SK-N-DZ (cell line): ENCODE measurements at places on chromosomes 1 and 21.
A peak's percentile ranks its signal among the peaks of the same experiment; 100 is the strongest.

- no peak for DNase-seq
Observed at GRCh38 chr1:1306661-1307260, 969 bp downstream of the ACAP3 start.

- no peak for DNase-seq
Observed at GRCh38 chr1:116628448-116628847, 39.1 kb downstream of the IGSF3 start.

DNA sequence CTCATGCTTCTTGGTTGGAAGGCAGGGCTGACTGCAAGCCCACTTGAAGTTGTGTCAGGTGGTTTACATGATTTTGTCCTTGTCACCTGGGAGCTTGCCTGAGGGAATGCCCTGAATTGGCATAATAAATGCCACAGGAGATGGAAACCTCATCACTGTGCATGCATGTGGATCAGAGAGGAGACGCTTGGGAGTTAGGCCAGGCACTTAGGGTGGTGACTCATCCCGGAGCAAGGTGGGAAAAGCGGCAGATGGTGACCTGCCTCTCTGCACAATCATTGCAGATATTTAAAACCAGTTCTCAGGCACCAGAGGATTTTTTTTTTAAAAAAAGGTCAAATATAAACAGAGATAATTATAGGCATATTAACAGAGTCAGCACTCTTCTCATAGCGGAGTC, 202.2 kb upstream of the KIAA0040 start:
- DNase-seq = no peak

DNA sequence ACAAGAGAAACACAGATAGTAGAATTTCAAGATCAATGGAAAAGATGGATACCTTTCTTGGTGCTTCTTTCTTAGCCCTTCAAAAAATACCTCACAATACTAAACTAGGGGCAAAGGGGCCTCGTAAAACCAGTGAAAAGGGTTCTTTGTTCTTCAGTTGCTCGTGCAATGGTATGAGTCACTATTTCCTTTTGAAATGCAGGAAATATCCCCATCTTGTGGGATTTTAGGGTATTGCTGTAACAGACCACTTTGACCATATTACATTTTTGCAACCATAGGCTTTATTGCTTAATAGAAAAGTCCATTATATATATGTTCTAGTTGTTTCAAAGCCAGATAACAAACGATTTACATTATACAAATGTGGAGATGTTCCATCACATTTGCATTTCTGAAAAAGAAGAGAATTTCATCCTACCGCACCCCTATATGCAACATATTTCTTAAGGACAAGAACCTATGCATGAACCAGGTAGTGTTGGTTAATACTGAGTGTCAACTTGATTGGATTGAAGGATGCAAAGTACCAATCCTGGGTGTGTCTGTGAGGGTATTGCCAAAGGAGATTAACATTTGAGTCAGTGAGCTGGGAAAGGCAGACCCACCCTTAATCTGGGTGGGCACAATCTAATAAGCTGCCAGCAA, 88.6 kb upstream of the PKN2 start:
- DNase-seq = peak; percentile 7

DNA sequence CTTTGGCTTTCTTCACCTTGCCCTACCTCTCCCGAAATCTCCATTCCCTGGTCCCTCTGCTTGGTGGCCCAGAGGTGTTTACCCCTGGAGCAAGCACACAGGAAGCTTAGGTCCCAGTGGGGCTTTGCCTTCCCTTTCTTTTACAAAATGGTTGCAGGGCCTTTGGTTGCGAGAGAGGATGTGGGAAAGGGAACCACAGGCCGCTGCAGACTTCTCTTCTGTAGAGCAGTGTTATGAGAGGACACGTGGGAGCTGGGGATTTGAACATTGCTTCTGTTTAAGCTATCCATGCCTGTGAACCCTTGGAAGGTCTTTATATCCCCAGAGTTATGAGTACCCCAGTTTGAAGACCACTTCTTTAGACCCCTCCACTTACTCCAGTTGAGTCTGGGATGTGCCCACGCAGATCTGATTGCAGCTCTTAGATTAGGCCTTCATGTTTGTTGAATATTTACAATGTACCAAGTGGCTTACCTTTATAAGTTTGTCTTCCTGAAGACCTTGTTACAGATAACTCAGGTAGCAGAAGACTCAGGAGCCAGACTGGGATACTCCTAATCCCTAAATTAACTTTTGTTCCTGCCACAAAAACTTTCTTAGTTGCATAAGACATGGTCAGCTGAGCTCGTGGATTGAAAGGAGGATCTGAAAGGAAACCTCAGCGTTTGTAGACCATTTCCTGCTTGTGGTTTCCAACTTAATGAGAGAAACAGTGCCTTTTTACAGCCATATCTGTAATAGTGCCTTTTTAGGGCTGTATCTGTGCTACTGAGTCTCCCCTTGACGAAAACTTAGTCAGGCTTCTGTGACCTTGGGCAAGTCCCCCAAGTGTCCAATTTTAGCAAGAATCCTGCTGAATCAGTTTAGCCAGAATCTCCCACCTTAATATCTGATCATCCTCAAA, 21.9 kb upstream of the IVNS1ABP start:
- no peak for DNase-seq

DNA sequence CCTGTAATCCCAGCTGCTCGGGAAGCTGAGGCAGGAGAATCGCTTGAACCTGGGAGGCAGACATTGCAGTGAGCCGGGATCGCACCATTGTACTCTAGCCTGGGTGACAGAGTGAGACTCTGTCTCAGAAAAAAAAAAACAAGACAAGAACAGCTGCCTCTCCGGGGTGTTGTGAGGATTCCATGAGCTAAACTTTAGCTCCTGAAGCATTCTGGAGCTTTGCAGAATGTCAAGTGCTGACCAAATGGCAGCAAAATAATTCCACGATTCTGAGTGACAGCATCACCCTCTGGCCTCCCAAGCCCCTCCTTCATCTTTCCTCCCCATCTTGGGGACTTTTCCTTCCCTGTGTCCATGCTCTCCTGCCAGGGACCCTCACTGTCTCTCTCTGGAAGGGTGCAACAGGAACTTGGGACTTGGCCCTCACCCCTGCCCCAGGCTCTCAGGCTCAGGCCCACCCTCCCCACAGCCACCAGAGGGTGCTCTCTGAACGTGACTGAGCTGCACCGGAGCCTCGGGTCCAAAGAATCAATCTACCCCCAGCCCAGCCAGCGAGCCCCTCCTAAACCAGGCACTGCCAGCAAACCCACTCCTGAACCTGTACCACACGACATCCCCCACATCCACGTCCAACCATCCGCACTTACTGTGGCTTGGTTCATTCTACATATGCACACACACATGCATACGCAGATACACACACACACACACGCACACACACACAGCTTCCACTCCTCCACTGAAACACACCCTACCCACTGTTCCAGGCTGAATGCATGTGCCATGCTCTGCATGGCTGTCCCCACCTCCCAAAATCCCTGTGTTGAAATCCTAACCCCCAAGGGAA, 45.7 kb downstream of the ACOT7 start:
- no peak for DNase-seq

DNA sequence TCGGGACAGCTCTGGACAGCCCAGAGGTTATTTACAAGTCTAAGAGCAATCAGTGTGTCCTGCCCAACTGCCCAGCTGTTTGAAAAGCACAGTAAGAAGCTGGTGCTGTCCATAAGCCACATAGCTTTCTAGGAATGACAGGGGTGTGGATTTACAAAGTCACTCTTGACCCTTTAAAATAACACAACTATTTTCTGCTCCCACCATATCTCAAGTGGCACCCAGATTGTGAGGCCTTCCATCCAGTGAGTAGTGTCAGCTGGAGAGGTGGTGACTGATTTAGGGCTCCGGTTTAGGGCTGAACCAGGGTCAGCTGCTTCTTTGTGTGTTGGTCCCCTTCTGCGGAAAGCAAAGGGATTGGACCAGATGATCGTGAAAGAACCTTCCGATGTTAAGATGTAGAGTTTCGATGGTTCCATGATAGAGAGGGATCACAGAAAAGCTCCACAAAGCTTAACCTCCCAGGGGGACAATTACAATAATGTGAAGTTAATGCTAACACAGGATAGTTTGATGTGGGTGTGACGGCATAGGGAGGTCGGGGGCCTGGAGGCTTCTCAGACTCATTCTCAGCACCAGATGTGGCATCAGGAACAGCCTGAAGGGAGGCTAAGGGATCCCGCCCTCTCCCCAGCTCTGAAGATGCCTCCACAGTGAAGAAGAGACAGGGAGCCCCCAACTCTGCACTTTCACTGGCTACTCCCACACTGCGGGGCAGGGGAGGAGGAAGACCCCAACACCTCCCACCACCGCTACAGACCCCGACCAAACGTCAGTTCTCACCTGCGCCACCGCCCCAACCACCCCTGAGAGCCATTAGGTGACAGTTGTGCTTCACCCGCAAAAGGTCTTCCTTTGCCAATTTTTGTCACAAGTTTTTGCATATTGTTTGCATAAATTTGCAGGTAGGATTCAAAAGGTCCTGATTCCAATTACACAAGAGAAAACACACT, 40.6 kb downstream of the LRRC3 start:
- no peak for DNase-seq

DNA sequence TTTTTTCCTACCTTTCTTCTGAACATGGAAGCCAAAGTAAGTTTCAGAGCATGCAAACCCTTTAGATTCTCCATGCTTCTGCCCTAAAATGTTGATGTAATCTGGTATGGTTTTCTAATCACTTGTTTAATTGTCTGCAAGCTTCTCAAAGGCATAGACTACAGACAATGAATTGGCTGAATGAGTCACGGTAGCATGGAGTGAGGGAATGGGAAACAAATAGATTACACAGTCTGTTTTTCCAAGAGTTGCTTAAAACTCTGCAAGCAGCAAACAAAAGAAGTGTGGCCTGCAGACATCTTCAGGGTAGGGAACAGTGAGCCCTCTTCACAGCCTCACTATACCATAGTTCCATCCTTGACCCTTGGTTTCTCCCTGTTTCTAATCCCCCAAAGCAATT, 326.0 kb downstream of the BARHL2 start:
- no peak for DNase-seq

GRCh38 chr1:94676686-94677085, 135.1 kb upstream of the F3 start:
- no peak for DNase-seq

- peak; percentile 24 for DNase-seq
Observed at GRCh38 chr1:61141288-61142042, 59.1 kb downstream of the NFIA start.

DNA sequence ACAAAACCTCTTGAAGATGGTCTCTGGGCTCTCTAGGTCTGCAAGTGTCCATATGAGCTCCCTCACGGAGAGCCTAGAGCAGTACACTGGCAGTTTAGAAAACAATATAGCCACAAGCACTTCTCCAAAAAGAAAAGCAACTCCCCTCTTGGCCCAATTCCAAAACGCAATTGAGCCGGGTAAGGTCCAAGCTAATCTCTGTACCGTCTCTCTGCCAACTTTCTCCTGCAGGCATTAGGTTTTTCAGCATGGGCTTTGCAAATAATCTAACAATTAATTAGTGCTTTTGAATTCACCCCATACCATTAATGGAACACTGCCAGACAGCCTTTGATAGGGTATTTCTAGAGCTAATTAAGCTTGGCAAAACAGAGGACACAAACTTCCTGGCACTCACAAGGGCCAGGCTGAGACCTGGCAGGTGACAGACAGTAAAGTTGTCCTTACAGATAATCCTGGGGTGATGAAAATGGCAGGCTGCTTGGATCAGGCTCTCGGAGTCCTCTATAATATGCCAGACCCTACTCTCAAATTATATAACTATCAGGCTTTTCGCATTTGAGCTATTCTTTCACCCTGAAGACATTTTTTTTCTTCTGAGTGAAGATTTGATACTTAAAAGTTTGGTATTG, 39.8 kb downstream of the TGFBR3 start:
- DNase-seq = no peak

DNA sequence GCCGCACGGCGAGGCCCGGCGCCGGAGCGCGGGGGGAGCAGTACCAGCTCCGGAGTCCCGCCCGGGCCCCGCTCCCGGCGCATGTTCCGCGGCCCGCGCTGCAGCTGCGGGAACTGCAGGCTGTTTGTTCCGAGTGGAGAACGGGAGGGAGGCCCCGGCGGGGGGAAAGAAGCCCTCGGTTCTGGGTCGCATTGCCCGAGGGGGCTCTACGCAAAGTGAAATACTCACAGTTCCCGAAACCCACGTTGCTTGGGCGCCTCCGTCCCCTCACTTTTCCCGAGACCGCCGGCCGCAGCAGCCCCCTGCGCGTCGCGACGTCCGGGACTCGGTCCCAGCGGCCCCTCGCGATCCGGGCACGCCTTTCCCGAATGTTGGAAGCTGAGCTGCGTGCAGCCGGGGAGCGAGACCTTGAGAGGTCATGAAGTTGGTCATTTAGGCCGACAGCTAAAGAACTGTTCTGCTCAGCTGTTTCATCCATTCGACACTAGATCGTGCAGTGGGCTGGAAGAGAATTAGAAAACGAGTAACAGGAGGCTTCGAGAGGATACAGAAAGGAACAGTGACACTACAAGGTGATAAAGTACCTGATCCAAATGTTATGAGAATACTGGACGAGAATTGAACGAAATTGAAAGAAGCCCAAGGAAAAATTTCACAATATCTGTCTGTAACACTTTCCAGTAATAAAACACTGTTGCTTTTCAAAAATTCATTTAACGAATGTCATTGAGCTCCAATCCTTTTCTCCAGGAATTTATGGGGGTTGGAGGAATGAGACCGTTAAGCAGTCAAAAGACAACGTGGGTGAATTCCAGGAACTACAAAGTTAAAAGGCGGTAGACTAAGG, 657 bp upstream of the LIN9 start:
- peak; percentile 40 for DNase-seq

DNA sequence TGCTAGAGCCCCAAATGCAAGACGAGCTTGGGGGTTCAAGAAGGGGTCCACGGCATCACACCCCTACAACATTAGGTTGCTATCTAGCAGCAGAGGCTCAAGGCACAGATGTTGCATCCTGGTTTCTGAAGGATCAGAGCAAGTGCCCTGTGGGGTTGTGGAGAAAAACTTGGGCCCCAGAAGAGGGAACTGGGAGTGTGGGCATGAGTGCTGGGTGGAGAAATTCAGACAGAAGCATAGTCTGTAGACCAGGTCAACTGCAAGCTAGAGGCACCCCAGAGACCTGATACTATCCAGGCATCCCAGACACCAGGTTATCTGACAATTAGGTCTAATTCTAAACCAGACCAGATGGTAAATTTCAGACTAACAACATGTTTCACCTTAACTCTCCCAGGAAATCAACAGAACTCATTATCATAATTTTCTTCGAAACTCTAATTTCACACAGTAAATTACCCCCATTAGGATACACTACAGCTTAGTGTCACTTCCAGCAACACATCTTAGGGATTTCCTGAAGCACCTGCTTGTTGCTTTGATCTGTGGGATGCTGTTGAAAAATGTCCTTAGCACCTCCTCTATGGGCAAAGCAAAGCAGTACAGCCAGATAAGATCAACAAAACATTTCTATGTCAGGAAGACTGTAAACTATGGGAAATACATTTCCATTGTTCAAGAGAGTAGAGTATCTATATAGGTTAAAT, 179.3 kb downstream of the VAV3 start:
- DNase-seq = peak; percentile 93

DNA sequence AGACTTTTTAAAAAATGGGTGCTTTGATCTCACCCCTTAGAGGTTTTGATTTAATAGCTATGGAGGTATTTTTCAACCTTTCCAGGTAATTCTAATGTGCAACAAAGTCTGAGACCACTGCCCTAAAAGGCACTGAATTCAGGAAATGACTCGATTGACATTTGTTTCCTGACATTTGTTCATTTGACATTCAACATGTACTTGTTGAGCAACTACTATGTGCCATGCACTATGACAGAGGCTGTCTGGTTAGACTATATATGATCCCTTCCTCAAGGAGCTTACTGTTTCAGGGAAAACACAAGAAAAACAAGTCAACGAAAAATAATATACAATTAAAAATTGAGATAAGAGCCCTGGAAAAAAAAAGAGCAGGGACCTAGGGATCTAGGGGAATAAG, 25.6 kb upstream of the AVPR1B start:
- DNase-seq = no peak
